ENCODE measurements at places on chromosomes 11 and 22.

DNA sequence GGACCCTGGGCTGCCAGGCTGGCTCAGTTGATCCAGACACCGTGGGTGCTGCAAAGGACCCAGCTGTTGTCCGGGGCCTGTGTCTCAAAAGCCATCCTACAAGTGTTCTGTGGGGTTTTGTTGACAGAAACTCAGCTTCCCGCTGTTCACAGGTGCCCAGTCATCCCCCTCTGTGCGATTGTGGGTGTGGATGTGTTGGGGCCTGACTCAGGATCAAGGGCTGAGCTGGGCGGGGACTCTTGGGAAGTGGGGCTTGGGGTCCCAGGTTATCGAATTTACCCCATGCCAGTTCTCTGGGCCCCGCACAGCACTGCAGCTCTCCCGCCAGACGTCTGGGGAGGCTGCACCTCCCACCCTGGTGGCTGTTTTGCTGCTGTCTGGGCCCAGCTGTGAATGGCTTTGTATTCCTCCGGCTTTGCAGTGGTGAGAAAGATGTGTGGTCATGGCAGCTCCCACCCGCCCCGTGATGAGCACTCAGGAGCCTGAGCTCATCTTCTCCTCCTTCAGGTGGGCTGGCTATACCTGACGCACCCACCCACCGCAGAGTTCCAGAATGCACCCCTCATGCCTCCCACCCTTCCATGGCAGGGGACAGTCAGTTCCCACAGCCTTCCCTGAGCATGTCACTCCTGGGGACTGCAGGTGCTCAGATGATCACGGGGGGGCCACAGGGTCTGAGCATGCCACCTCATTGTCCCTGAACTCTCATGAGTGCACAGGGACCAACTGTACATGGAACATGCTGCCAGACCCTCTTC is 3.6 kb upstream of the AP2A2 start:
- DNase-seq: no peak

DNA sequence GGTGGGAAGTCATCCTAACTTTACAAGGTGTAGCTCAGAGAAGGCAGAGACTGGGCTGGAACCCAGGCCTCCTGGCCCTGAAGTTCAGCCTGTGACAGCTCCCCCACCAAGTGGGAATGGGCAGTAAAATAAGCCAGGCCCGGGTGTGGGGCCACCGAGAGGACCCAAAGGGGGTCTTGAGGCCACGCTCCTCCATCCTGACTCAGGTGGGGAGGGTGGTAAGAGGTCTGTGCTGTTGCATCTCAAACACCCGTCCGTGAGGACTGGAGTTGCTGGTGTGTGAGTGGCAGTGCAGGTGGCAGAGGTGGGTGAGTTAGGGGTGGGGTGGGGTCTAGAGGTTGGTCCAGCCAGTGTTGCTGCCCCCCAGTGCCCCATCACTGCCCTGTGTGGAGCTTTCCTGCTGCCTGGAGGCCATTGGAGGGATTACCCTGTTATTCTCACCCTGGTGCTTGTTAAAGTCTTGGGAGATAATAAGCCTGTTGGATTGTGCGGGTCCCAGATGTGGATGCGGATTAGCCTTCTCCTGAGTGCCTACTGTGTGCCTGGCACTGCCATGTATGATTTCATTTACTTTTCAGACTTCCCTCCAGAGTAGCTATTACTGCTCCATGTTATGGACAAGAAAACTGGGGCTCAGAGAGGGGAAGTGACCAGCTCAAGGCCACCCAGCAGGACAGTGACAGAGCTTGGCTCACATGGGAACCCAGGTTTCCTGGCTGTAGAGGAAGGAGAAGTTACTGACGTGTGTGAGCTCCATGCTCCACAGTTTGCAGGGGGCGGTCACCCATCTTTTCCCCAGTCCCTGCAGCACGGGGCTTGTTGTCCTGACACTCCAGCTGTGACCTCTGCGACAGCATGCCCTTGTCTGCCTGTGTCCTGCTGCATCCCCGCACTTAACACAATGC is 12.9 kb downstream of the SERPINH1 start:
- DNase-seq: no peak

- DNase-seq: no peak
Observed at GRCh38 chr11:34640050-34640923, 19.4 kb downstream of the EHF start.

DNA sequence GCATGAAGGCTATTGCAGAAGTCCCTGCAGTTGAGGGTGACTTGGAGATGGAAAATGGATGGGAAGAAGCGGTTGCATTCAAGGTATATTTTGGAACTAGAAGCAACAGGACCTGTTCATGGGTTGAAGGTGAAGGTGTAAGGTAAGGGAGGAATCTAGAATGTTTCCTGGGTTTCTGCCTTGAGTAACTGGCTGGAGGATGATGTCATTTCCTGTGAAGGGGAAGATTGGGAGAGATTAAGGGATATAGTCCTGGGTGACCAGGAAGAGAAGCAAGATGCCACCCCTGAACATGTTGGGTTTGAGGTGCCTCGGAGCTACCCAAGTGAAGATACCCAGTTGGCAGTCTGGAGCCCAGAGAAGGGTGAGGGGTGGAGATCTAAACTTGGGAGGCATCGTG is 12.1 kb upstream of the MOGAT2 start:
- no peak for DNase-seq

- no peak for DNase-seq
Observed at GRCh38 chr22:23743303-23743705, 7.6 kb downstream of the ZNF70 start.

GRCh38 chr11:22734628-22735345 is 68.4 kb downstream of the GAS2 start:
- DNase-seq: no peak

GRCh38 chr11:76824980-76825725 is 35.6 kb upstream of the ACER3 start:
- DNase-seq: no peak

GRCh38 chr11:107567739-107568335 is 2.3 kb upstream of the ALKBH8 start:
- no peak for DNase-seq

DNA sequence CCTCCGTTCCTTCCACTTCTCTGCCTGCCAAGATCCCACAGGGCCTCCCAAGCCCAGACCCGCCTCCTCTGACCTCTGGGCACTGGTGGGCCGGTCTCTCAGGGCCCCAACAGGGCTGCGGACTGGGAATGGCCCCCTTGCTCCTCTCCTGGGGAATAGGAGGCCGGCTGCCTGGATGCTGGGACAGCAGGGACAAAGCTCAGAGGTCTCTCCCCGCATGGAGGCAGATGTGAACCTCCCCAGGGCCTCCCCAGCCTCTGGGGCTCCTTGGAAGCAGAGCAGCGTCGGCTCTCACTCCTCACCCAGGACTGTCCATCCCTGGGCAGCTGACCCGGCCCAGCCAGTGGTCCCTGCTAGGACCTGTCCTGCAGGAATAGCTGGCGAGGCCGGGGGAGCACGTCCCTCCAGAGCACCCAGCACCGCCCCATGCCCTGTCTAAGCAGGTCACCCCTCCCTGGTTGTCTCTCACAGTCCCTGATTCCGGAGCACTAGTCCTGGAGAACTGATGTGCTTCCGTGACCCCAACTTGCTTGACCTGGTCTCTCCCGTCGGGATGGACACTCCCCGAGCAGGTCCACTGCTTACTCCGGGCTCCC is 85.8 kb downstream of the RTL6 start:
- DNase-seq: no peak

GRCh38 chr11:103798026-103798425 is 238.4 kb upstream of the DDI1 start:
- no peak for DNase-seq

- no peak for DNase-seq
Observed at GRCh38 chr22:37162221-37163095, 12.7 kb upstream of the IL2RB start.

DNA sequence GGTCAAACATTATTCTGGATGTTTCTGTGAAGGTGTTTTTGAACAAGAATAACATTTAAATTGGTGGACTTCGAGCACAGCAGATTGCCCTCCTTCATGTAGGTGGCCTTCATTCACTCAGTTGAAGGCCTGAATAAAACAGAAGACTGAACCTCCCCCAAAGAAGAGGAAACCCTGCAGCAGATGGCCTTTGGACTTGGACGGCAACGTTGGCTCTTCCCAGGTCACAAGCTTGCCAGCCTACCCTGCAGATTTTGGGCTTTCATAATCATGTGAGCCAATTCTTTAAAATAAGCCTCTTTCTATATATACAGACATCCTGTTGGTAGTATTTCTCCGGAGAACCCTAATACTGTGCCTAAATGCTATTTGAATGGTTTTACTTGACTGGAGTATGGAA is 432.2 kb upstream of the NARS2 start:
- DNase-seq: no peak

DNA sequence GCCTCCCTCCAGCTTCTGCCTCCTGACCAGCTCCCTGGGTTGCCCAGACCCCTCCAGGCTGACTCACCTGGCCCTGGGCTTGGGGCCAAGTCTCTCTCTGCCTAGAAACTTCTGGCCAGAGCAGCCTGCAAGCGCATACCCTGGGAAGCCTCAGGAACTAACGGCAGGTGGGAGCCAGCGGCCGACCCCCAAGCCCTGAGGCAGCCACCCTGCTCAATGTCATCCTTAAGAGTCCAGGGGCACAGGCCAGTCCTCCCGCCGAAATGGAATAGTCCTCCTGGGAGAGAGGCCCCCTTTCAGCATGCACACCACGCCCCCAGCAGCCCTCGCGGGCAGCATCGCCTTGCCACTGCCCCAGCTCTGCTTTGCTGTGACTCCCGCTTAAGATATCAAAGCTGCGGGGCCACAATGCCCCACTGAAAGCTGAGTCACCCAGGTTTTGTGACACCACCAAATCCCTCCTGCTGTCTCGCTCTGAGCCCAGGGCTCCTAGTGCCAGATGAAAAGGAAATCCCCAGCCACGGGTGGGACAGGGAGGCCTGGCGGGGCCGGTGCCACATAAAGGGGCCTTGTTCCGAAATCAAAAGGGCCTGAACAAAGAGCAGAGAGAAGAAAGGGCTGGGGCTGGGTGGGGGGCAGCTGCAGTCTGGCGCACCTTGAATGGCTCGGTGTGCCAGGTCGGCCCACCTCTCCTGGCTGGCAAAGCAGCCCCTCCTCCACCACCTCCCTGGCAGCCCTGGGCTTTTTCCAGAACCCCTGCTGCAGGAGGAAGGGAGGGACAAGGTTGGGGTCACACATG is 21.4 kb upstream of the FGF3 start:
- DNase-seq: peak; percentile 20

DNA sequence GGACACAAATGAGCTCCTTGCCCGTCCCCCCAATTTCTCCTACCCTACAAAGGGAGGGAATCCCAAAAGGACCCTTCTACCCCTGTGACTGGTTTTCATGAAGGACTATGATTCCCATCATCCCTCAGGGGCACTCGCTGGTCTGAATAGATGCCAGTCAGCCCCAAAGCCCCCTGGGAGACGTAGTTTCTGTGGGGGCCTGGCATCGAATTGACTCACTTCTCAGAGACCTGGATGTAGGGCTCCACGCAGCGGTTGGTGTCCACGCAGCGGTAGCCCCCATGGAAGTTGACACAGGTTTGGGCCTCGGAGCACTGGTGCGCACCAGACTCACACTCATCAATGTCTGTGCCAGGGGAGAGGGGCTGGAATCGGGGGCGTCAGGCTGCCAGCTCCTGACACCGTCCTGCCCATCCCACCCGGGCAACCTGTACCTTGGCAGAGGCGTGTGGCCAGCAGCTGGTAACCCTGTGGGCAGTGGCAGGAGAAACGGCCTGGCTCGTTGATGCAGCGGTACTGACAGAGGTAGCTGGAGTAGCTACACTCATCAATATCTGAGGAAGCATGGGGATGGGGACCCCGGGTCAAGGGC is 4.4 kb downstream of the EFEMP2 start:
- no peak for DNase-seq

DNA sequence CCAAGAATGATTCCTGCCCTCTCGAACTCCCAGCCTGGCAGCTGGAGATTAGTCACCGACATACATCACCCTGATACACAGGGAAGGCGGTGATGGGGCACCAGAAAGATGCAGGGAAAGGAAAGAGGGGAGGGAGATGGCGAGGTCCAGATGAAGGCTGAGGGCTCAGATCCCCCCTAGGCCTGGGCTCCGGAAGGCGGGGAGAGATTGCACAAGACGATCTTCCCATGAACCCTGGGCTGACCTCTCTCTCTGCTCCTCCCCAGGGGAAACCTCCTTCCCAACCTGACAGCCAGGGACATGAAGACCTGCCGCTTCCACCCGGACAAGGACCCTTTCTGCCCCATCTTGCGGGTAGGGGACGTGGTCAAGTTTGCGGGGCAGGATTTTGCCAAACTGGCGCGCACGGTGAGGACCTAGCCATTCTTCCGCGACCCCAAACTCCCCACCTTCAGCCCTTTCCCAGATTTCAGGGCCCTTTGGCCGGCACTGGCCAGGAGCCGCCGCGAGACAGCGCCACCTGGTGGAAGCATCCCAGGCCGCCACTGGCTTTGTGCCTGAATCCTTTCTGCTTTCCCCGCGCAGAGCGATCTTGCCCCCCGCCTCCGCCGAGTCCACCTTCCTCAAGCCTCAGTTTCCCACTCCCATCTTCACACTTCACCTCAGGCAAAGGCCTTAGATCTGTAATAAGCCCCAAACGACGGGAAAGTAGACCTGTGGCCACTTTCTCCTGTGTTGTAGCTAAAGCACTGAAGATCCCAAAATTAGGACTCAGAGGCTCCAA is 11.5 kb downstream of the P2RX3 start:
- DNase-seq: peak; percentile 61

- DNase-seq: no peak
Observed at GRCh38 chr11:13206086-13206640, 71.4 kb upstream of the BMAL1 start.

GRCh38 chr11:18853086-18853720 is 61.6 kb upstream of the PTPN5 start:
- DNase-seq: no peak

DNA sequence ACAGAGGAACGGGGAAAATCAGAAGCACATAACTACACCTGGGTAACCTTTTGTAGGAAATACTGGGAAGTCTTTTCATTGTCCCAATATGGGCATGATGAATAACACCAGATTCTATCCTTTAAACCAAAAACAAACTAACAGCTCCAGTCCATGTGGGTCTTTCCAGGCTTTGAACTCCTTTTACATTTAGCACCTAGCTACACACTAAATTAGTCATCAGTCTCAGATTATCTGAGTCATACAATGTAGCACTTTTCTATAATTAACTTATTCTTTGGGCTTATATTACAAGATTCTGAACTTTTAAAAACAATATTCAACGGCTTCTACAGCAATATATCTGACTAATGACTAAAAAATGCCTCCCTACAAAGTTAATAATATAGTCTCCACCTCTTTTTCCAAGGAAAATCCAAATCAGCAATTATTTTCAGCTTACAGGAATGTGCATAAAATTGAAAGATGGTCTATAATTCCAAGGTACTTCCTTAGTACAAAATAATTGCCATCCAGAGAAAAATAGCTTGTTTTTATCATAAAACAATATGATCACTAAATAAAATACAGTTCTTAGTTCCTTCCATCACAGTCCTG is 26.3 kb downstream of the STK33 start:
- DNase-seq: no peak

DNA sequence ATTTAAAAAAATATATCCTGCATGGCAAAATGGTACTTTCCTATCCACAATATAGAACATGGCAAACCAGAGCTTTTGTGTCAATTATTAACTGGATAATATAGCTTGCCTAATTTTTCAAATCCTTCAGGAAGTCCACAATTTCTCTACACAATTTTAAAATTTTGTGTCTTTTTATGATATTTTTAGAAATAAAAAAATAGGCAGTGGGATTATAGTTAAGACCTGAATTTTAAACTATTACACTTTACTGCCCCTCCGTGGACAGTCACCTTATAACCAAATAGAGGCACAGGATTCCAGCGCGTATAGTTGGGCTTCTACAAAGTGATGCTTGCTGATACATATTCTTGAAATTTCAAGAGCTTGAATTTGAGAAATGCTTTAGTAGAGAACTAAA is 2.1 kb upstream of the DMC1 start:
- no peak for DNase-seq

- DNase-seq: no peak
Observed at GRCh38 chr22:38841211-38841610, 2.6 kb downstream of the NPTXR start.

GRCh38 chr11:122816761-122817520 is 21.4 kb upstream of the CRTAM start:
- DNase-seq: no peak
